ENCODE measurements at places on chromosomes 5 and 9. TPM values are rescaled to one million over a fixed set of nuclear protein-coding genes. Genes with fewer than 3 reads are reported as not detected.

- no peak for DNase-seq
Observed at GRCh38 chr5:137957948-137958347, 68.7 kb downstream of the PKD2L2 start.

DNA sequence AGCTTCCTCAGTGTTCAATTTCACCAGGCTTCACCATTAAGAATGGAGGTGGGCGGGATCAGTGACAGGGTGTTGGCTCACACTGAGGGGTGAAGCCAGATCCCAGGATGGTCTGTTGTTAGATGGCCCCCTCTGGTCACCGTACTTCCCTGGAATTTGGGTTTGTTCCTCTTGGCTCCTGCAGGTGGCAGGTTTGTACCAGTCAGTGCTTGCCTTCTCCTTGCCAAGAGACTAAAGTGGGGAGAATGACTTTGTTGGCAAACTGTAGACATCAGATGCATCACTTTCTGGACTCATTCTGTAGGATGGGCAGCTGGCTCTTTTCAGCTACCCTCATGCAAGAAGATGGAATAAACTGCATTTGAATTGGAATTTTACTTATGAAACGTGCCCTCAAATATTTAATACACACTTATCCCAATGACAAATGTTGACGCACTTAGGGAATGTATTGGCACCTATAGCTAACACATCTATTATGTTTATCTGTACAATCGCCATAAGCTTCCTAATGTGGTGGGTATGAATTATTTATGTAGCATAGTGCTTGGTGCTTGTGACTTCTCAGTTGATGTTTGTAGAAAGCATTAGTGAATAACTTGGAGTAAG, 31.4 kb upstream of the ANKRD55 start:
- DNase-seq = no peak

GRCh38 chr9:92247296-92247695, 46.2 kb downstream of the IARS1 start:
- DNase-seq = no peak

DNA sequence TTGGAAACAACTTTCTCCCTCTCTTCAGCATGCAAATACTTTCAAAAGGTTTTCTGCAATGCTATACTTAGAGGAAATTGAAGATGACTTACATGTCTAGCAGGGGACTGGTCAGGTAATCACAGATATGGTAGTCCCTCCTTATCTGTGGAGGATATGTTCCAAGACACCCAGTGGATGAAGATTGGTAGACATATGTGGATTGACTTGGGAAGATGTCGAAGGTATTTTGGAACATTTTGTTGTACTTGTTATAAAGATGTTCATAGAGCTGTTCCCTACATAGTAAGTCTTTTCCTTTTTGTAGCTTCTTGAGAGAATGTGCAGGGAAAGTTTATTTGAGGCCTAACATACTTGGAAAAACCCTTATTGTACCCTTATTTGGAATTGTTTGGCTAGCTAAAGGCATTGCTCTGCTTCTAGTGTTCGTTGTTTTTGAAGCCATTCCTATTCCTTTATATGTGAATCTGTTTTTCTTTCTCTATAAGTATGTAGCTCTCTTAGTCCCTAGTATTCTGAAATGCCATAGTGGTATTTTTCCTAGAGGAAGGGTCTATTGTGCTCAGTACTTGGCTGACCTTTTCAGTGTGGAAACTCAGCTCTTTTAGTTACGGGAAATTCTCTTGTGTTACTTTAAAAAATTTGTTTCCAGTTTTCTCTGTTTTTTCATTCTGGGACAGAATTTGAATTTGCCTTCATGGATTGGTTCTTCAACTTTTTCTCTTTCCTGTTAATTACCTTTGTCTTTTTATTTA, 25.7 kb downstream of the GPR151 start:
- DNase-seq = no peak

GRCh38 chr5:141951332-141951781, 6.6 kb downstream of the PCDH12 start:
- no peak for DNase-seq

DNA sequence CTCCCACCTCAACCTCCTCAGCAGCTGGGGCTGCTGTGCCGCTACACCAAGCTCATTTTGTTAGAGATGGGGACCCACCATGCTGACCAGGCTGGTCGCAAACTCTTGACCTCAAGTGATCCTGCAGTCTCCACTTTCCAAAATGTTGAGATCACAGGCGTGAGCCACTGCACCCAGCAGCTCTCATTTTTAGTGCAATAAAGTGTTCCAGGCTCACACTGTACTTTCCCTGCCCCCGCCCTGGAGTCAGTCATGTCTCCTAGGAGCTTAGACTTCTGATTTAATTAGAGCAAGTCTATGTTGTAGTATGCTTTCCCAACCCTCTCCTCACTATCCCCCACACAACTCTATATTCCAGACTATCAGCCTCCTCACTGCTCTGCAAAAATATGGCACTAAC, 238.0 kb upstream of the ACTBL2 start:
- DNase-seq = no peak

GRCh38 chr5:50447941-50448340, 6.9 kb upstream of the EMB start:
- no peak for DNase-seq

- DNase-seq = no peak
Observed at GRCh38 chr9:27548055-27548741, 18.6 kb upstream of the MOB3B start.

DNA sequence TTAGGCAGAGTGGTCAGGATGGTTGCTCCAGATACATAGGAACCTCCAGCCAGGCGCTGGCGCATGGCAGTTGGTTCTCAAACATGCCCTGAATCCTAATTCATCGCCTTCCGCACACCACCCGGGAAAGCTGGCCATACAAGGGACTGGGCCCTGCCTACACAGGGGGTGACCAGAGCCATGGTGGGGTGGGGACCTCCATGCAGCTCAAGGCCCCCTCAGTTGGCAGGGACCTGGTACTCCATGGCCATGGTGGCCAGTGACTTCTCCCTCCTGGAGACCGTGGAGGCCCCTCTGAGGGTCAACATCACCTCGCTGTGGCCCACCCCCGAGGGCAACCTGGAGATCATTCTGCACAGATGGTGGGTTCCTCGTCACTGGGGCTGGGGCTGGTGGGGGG, 26.8 kb downstream of the PAEP start:
- DNase-seq = no peak

GRCh38 chr5:168808051-168808616, 229.0 kb upstream of the PANK3 start:
- DNase-seq = no peak

GRCh38 chr5:97847920-97848631, 665.0 kb upstream of the RIOK2 start:
- DNase-seq = no peak

DNA sequence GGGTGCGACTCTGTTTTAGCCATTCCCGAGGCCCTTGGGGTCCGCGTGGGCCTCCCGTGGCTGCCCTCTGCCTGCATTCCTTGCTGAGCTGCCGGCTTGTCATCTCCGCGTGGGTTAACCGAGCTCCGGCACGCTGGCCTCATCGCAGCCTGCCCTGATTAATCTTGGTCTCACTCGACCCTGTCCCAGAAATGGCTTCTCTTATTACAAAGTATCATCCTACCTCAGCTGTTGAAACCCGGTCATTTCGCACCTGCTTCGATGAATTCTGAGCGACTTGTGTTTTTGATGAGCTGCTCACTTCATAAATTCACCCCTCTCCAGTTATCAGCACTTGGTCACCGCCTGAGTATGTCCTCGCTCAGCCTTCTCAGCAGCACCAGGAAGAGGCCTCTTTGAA, 123.5 kb upstream of the EGFLAM start:
- DNase-seq = no peak

- DNase-seq = no peak
Observed at GRCh38 chr9:127779136-127779981, 893 bp upstream of the SH2D3C start.

DNA sequence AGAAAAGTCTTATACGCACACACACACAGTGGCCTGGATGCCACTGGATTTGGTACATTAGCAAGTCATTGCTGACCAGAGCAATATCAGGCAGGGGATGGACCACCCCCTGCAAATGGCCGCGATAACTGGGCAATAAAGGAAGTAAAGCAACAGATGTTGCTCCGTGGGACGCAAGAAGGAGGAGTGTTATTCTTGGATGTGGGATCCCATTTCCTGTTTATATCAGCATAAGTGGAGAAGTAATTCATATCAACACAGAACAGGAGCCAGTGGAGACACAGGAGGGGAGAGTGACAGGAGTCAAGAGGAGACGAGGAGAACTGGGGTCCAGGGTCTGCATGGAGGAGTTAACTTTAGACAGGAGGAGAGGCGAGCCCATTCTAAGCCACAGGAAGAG, 18.4 kb downstream of the RUFY1 start:
- peak; percentile 28 for DNase-seq

DNA sequence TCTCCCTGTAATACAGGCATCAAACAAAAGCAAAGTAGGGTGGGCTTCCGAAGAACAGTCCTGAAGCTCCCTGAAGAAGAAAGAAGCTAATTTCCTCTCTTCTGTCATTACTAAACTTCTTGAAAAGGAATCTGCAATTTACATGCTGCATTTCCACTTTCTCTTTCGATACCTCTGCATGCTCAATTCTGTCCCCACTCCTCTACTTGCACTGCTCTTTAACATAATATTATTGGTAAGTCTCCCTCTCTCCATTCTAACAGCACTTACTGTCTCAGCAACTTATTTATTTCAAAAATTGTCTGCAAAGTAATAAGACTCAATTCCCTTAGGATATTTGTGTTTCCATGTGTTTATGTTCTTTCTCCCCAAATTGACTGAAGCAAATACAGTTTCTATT, 3.9 kb upstream of the PLPP1 start:
- no peak for DNase-seq

DNA sequence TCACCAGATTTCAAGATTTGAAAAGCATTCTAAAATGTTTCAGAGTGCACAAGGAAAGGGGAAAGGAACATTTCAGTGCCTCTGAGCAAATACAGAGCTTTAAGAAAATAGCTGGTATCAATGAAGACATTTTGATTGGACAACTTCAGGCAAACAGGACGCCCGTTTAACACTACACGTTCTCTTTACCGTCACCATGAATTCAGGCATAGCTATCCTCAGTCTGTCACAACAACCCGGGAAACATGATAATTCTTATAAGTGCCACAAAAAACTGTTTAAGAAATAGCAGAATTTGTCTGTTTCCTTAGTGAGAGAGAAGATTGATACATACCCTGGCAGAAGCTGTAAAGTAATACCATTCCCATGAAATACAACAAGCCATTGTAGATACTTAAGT, 392.4 kb upstream of the PDE4D start:
- DNase-seq = no peak

DNA sequence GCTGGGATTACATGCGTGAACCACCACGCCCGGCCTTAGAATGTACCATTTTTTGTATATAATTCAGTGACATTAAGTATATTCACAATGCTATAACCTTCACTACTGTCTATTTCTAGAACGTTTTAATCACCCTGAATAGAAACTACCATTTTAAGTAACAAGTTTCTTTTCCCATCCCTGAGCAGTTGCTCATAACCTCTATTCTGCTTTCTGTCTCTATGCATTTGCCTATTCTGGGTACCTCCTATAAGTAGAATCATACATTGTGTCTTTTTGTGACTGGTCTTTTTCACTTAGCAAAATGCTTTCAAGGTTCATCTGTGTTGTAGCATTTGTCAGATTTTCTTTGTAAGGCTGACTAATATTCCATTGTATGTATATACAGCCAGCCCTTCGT, 39.9 kb downstream of the DDX46 start:
- DNase-seq = no peak

GRCh38 chr5:159657771-159658170, 258.5 kb upstream of the ADRA1B start:
- DNase-seq = no peak

GRCh38 chr5:39730006-39730405, 305.2 kb upstream of the DAB2 start:
- DNase-seq = no peak

- DNase-seq = no peak
Observed at GRCh38 chr9:126471084-126471624, 142.6 kb upstream of the LMX1B start.

GRCh38 chr5:65326922-65327321, 154.8 kb downstream of the ADAMTS6 start:
- no peak for DNase-seq

GRCh38 chr9:105046907-105047741, 119.2 kb upstream of the ABCA1 start:
- no peak for DNase-seq

DNA sequence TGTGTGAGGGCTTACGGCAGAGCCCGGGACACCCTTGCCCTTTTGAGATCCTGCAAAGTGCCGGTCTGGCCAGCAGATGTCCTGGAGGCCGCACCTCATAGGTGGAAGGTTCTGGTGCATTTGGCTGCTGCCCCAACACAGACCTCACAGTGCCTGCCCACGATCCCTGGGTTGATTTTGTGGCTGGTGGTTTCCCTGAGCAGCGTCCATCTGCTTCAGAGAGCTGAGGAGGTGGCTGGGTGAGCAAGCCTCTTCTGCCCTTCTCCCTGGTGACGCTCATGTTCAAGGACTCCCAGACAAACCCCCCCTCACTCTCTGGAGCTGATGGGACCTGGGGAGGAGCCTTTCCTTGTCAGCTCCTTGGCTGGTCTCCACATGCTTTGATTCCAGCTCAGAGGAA, 18.9 kb downstream of the BNIP1 start:
- no peak for DNase-seq

- peak; percentile 45 for DNase-seq
Observed at GRCh38 chr5:132251220-132251725, 6.2 kb upstream of the PDLIM4 start.

DNA sequence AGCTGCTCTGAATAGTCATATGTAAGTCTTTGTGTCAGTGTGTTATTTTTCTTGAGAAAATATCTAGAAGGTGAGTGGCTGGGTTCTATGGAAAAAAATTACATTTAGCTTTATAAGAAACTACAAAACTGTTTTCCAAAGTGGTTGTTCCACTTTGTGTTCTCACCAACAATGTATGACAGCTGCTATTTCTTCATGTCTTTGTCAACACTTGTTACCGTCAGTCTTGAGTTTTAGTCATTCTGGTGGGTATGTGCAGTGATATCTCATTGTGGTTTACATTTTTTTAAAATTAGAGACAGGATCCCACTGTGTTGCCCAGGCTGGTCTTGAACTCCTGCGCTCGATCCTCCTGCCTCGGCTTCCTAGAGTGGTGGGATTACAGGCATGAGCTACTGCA, 246.4 kb downstream of the PJA2 start:
- DNase-seq = no peak

GPR21 gene
- 2.0 TPM for total RNA-seq

NEURL1B gene
- total RNA-seq = 35.8 TPM

AHRR gene
- total RNA-seq = 4.5 TPM

BTNL8 gene
- total RNA-seq = 0.96 TPM

PDGFRB gene
- total RNA-seq = 201 TPM

DPM2 gene
- 20.9 TPM for total RNA-seq

CD72 gene
- 7.0 TPM for total RNA-seq

SLC6A18 gene
- total RNA-seq = not detected

ANKRD20A1 gene
- 2.2 TPM for total RNA-seq
